ENCODE measurements at places on chromosomes 6 and 20.

- no peak for DNase-seq
Observed at GRCh38 chr20:48791666-48792071, 36.1 kb downstream of the PREX1 start.

- DNase-seq: no peak
Observed at GRCh38 chr6:88062376-88062775, 14.7 kb downstream of the SPACA1 start.

DNA sequence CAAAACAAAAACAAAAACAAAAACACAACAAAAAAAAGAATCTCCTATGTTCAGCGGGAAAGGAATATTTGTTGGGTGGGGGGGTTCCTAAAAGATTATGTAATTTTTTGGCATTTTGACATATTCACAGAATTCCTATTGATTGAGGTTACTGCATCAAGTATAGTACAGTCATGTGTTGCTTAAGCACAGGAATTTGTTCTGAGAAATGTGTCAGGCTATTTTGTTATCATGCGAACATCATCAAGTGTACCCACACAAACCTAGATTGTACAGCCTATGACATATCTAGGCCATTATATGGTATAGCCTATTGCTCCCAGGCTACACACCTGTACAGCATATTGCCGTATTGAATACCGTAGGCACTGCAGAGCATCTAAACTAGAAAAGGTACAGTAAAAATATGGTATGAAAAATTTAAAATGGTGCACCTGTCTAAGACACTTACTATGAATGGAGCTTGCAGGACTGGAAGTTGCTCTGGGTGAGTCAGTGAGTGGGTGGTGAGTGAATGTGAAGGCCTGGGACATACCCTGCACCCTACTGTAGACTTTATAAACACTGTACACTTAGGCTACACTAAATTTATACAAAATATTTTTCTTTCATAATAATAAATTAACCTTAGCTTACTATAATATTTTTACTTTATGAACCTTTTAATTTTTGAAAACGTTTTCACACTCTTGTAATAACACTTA is 110.6 kb downstream of the CDKAL1 start:
- DNase-seq: no peak

DNA sequence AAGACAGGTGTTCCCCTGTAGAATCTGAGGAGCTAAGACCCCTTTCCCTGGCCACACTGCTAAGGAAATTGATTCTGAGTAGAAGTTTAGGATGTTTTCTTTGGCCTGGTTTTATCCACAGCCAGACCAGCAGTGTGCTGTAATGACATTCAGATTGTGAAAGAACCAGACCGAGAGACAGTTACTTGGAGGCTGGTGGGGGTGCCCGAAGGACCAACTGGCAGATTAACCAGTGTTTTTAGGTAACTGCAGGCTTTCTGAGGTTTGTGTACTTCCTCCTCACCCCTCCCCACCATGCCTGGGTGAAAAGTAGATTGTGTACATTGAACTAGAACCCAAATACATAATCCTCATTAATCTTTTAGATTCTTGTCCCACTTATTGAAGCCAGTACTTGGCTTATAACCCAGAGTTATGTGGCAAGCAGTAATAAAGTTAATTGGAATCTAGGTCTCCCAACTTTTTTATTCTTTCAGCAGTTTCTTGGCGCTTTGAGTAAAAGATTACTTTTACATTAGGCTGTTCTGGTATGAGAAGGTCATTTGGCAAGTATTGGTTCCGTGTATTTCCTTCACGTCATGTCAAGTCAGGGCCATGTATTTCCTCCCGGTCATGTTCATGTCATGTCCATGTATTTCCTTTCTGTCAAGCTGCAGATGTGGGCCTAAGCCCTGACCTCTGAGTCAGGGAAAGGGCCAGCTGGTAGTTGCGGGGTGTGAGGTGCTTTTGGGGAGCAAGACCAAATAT is 93.7 kb downstream of the TCP11 start:
- no peak for DNase-seq

- DNase-seq: no peak
Observed at GRCh38 chr6:135527960-135528249, 30.4 kb upstream of the AHI1 start.

- DNase-seq: no peak
Observed at GRCh38 chr6:169131390-169131789, 122.3 kb downstream of the THBS2 start.

- DNase-seq: no peak
Observed at GRCh38 chr6:115540077-115540869, 520.4 kb downstream of the FRK start.

Data from NCI-H774 (cell line).